ENCODE measurements at places on chromosomes 2 and 18.

DNA sequence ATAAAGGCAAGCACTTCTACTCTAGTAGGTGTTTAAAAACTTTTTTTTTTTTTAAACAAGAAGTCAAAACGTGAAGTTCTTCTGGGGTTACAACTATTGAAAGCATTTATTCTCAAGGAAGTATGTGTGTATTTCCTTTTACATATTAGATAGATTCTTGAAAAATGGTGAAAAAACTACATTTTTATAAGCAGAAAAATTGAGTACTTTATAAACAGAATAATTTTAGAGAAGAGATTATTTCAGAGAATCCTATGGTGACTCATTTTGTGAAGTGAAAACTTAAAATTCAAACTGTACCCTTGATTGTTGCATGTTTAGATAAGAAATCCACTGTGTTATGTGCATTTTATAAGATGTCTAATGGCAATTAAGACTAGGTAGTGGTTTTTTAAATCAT lies 2.9 kb downstream of the EML4 start:
- DNase-seq: no peak

DNA sequence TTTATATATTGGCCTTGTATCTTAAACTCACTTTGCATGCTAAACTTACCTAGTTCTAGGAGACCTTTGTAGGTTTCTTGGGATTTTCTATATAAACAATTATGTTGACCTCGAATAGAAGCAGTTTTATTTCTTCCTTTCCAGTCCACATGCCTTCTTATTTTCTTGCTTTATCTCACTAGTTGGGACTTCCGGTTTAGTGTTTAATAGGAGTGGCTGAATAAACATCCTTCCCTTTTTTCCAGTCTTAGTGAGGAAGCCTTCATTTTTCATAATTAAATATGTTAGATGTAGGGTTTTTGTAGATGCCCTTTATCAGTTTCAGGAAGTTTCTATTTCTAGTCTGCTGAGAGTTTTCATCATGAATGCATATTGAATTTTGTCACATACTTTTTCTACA lies 347.3 kb upstream of the HNRNPA3 start:
- DNase-seq: no peak

GRCh38 chr2:180143633-180144337 lies 136.7 kb upstream of the CWC22 start:
- no peak for DNase-seq

GRCh38 chr18:28050545-28050944 lies 126.4 kb downstream of the CDH2 start:
- DNase-seq: no peak

GRCh38 chr2:109701362-109701761 lies 87.2 kb downstream of the SOWAHC start:
- DNase-seq: no peak

GRCh38 chr2:14235667-14236066 lies 396.9 kb upstream of the LRATD1 start:
- no peak for DNase-seq

GRCh38 chr2:151760139-151760650 lies 25.9 kb upstream of the NEB start:
- no peak for DNase-seq

- DNase-seq: no peak
Measured at GRCh38 chr2:4553241-4553640, 849.9 kb downstream of the DCDC2C start.

- DNase-seq: no peak
Measured at GRCh38 chr2:203797276-203797675, 70.3 kb upstream of the CTLA4 start.

DNA sequence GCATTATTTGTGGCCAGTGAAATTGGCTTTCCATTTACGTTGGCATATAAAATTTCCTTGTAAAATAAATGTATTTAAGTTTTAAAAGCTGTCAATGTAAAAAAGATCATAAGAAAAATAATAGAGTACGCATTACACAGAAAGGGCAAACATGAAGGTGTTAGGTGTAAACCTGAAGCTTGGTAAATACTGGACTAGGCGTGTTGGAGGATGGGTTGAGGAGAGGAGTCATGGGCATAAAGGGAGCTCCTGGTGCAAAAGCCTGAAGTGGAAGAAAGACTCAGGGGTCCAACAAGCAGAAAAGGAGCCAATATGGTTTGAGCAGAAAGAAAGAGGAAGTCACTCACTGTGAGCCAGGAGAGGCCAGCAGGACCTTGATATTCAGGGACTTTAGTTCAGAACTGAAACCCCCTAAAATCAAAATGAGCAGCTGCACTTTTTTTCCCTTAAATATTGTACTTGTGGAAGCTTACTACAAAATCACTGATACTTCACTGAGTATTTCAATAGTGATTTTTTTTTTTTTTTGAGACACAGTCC lies 24.4 kb downstream of the SP5 start:
- DNase-seq: no peak

GRCh38 chr2:77518311-77518710 lies 3.9 kb downstream of the LRRTM4 start:
- DNase-seq: no peak

GRCh38 chr18:34039201-34039600 lies 185.5 kb downstream of the NOL4 start:
- DNase-seq: no peak

- no peak for DNase-seq
Measured at GRCh38 chr18:35803551-35803950, 168.9 kb upstream of the RMP24 start.

DNA sequence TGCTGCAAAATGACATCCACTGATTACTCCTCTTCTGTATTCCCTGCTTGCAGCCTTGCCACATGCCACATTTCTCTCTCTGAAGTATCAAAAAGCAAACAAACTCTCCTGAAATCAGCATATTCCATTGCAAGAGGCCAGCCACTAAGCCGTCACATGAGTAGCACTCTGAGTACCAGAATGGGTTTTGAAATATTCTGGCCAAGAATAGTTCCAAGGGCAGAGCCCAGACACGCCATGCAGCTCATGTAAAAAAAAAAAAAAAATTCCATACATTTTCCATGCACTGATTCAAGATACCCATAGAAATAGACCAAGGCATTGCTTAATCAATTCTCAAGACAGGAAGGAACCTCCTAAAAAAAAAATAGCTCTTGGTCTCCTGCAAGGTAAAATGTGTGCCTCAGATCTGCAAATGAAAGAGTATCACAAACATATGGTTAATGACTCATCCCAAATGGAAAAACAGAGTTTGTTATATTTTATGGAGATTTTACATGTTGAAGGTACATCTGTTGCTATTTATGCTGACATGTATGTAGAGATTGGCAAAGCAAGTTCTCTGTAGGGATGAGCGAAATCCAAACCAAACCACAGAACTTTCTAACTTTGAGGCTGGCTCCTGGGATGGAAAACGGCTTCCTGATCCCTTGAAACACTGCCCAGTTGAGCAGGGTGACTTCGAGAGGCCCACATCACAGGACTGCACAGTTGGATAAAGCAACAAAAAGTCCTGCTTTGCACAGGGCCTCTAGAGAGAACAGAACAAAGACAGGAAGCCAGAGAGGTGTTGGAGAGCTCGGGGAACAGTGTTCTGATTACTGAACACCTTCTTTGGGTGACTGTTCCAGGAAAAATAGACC lies 346.2 kb downstream of the ZNF521 start:
- DNase-seq: no peak

DNA sequence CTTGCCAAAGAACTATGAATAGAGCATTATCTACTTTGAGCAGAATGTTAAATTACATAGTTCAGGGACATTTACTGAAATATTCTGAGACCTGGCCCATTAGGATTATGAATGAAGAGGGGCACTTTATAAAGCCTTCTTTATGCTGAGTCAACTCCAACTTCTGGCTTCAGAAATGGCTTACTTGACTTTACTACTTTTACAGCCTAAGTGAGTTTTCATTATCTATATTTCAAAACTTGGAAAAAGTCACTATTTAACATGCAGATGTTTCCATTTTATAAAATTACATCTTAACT lies 37.7 kb downstream of the SESTD1 start:
- DNase-seq: no peak

DNA sequence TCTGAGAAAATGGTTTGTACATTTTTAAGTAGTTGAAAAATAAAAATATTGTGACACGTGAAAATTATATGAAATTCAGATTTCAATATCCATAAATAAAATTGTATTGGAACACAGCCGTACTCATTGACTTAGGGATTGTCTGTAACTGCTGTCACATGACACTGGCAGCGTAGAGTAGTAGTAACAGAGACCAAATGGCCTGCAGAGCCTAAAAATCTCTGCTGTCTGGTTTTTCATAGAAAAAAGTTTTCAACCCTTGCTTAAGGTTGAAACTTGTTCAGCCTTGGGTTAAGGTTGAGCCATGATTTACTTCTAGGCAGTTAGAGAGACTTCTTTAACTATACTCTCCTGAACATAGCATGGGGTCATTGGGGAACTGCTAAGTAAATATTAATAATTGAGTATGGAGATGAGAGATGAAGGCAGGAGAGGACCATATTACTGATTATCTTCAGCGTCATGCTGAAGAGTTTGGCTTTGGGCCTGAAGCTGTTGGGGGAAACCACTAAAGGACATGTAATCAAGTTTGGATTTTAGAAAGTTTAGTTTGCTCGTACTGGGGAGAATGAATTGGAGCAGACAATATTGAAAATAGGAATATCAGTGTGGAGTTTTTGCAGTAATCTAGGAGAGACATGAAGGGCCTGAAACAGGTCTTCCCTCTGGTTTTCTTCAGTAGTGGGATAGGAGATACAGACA lies 16.2 kb downstream of the EML4 start:
- no peak for DNase-seq

- no peak for DNase-seq
Measured at GRCh38 chr2:79016342-79016741, 9.2 kb upstream of the REG3G start.

DNA sequence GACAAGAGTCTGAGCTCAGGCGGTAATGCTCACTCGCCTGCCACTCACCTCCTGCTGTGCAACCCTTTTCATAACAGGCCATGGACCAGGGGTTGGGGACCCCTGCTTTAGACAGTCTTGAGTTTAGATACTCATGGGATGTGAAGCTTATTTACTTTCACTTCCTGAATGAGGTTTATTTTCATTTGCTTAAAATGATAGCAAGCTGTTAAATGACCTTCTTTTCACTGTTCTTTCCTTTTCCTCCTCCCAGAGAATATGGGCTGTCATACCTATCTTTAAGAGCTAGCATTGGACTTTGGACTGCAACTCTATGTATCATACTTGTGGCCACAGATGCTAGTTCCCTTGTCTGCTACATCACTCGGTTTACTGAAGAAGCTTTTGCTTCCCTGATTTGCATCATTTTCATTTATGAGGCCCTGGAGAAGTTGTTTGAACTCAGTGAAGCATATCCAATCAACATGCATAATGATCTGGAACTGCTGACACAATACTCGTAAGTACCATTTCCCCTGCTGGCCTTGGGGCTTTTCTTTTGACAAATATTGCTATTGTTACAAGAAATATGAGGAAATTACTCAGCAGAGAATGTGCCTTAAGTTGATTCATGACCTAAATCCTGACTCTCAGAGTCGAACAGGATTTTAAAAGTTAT lies 168.5 kb downstream of the DPP4 start:
- no peak for DNase-seq

DNA sequence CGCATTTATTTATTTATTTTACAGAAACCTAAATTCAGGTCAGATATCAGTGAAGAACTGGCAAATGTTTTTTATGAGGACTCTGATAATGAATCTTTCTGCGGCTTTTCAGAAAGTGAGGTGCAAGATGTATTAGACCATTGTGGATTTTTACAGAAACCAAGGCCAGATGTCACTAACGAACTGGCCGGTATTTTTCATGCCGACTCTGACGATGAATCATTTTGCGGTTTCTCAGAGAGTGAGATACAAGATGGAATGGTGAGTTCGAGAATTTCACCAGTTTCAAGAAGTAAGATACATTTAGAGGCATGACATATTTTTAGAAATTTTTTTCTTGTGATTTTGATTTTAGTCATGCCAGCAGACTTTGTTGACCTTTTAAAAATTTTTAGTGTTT lies 4.6 kb downstream of the CDCA7 start:
- no peak for DNase-seq

DNA sequence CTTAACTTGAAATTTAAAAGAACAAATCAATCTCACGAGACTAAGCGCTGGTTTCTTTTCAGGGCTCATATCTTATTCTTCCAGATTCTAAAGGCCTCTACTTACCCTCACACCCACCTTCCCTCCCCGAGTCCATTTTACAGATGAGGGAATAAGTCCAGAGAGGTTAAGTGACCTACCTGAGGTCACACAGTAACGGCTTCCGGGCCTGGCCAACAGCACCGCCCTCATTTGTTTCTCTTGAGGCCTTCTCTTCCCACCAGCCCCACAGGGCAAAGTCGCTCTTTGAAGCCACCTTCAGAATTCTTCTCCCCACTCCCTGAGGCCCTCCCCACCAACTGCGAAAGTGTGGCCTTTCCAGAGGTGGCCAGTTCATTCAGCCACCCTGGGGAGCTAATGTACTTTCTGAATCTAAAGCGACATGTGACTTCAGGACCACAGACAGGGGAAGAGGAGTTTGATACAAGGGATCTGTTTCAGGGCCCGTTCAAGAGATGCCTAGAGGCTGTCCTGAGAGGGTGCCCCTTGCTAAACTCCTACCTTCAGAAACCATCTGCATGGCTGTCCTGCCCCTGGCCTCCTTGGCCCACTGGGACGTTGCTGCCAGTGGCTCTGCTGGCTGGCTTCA lies 275.3 kb downstream of the HAUS1 start:
- DNase-seq: no peak

DNA sequence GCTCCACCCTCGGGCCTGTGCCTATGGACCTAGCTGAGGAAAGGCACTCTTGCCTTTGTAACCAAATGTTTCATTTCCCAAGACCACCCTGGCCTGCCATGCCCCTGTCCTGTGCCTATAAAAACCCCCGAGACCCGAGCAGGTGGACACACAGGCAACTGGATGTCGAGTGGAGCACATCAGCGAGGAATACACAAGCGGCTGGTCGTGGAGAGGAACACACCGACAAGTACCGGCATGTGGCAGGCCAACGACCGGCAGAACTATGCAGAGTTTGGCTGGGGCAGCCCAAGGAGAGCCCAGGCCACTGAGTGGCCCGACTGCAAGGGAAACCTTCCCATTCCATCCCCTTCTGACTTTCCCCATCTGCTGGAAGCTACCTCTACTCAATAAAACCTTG lies 1963.8 kb upstream of the CELF4 start:
- DNase-seq: no peak

- DNase-seq: peak; percentile 22
Measured at GRCh38 chr2:143885461-143885860, 634.5 kb downstream of the ZEB2 start.

GRCh38 chr2:187349326-187349944 lies 98.6 kb downstream of the CALCRL start:
- no peak for DNase-seq

DNA sequence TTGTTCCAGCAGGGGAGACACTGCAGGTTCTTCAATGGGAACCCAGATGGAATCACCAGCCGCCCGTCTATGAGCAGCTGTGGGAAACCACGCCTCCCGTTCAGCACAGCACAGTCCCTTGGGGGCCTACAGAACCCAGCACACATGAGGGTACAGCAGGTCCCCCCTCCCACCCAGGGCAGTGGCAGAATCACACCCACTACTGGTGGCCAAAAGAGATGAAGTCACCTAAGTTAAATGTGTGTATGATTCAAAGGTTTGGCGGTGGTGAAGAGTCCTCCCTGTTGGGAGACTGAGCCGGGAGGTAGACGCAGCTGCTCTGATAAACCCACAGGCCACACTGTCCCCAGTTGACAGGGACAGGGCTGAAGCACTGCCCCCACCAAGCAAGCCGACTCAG lies 44.3 kb downstream of the L3MBTL4 start:
- DNase-seq: no peak
